ENCODE measurements at places on chromosomes 12 and 14. TPM values are rescaled to one million over a fixed set of nuclear protein-coding genes. Genes with fewer than 3 reads are reported as not detected.
A peak's percentile ranks its signal among the peaks of the same experiment; 100 is the strongest.

The SCYL2 gene
- 61.0 TPM for total RNA-seq

The DPF3 gene
- total RNA-seq = 1.4 TPM

The MIS18BP1 gene
- total RNA-seq = 66.3 TPM

The TAS2R10 gene
- not detected for total RNA-seq

The PPFIA2 gene
- not detected for total RNA-seq

The CCND2 gene
- 247 TPM for total RNA-seq

The RPS6KA5 gene
- 24.1 TPM for total RNA-seq

The FOXG1 gene
- not detected for total RNA-seq

DNA sequence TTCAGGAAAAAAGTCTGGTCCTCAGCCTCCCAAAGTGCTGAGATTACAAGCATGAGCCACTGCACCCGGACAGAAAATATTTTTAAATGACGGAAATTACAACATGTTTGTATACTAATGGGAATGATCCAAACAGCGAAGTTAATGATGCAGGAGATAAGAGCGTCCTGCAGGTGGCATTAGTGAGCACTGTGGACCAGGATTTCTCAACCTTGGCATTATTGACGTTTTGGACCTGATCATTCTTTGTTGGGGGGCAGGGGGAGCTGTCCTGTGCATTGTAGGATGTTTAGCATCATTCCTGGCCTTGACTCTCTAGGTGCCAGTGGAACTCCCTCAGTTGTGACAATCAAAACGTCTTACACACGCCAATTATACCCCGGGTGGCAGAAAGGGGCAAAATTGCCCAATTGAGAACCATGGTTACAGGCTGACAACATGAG lies 34.1 kb downstream of the SCFD1 start:
- no peak overlapping the region for H3K27ac ChIP-seq
- no peaks in the 10 kb centered on the region for H3K4me1 ChIP-seq
- H3K27me3 ChIP-seq = no peaks in the 10 kb centered on the region

- no peak overlapping the region for H3K27ac ChIP-seq
- no peaks in the 10 kb centered on the region for H3K27me3 ChIP-seq
- H3K36me3 ChIP-seq = no peaks in the 10 kb centered on the region
- DNase-seq = no peak
Observed at GRCh38 chr12:49253033-49253623, 11.8 kb upstream of the TUBA1C start.

DNA sequence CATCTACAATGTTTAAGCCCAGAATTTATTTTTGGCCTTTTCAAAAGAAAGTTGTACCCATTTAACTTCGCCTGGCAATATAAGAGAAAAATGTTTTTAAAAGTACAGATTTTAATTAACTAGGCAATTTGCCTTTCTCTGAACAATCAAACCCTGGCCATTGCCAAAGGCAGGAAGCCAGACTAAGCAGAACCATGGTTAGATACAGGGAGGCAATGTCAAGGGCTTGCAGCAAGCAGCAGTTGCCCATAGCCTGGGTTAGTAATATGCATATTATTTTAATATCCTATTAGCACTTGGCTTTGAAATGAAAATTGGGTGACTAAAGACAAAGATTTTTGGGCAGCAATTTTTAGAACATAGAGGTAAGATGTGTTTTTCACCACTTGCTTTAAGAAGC lies 51.1 kb upstream of the FRMD6 start:
- DNase-seq = no peak
- no peaks in the 10 kb centered on the region for H3K36me3 ChIP-seq
- H3K27ac ChIP-seq = no peak overlapping the region
- no peak overlapping the region for H3K4me3 ChIP-seq
- peaks cover 6% of the 10 kb centered on the region for H3K27me3 ChIP-seq

GRCh38 chr12:97713270-97713669 lies 250.7 kb downstream of the RMST start:
- H3K27me3 ChIP-seq = no peaks in the 10 kb centered on the region
- H3K4me3 ChIP-seq = no peak overlapping the region
- no peaks in the 10 kb centered on the region for H3K36me3 ChIP-seq

DNA sequence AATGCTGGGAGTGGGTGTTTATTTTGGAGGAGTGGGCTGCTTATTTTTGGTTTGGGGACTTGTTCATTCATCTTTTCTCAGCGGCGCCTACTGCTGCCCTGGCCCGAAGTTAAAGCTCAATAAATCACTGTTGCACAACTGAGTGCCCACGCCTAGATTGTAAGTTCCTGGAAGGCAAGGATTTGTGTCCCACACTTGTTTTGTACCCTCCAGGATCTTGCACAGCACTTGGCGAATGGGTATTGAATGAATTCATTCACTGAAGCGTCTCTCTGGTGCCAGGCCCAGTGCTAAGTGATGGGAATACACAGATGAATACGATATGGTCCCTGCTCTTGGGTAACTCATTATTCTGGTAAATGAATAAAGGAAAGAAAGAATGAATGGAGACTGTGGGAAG lies 153.3 kb upstream of the PARP11 start:
- peaks cover 18% of the 10 kb centered on the region for H3K4me1 ChIP-seq
- no peaks in the 10 kb centered on the region for H3K36me3 ChIP-seq
- no peak overlapping the region for H3K27ac ChIP-seq
- DNase-seq = no peak
- H3K4me3 ChIP-seq = no peak overlapping the region
- peaks cover 2% of the 10 kb centered on the region for H3K27me3 ChIP-seq

- H3K4me1 ChIP-seq = no peaks in the 10 kb centered on the region
- H3K27me3 ChIP-seq = no peaks in the 10 kb centered on the region
- no peaks in the 10 kb centered on the region for H3K36me3 ChIP-seq
- no peak for DNase-seq
- H3K27ac ChIP-seq = no peak overlapping the region
- no peak overlapping the region for H3K4me3 ChIP-seq
Observed at GRCh38 chr12:103884316-103884715, 43.3 kb upstream of the NT5DC3 start.

GRCh38 chr14:24416932-24417619 lies 12.4 kb downstream of the CBLN3 start:
- H3K36me3 ChIP-seq = no peaks in the 10 kb centered on the region
- DNase-seq = no peak
- H3K4me3 ChIP-seq = no peak overlapping the region
- no peaks in the 10 kb centered on the region for H3K4me1 ChIP-seq

GRCh38 chr14:29233188-29233587 lies 466.6 kb downstream of the FOXG1 start:
- H3K36me3 ChIP-seq = no peaks in the 10 kb centered on the region
- H3K27me3 ChIP-seq = no peaks in the 10 kb centered on the region
- H3K4me3 ChIP-seq = no peak overlapping the region
- H3K4me1 ChIP-seq = no peaks in the 10 kb centered on the region

- no peaks in the 10 kb centered on the region for H3K36me3 ChIP-seq
- peak overlapping the region; percentile 75 for H3K27ac ChIP-seq
- H3K4me1 ChIP-seq = peaks cover 37% of the 10 kb centered on the region
- no peaks in the 10 kb centered on the region for H3K27me3 ChIP-seq
- peak overlapping the region; percentile 42 for H3K4me3 ChIP-seq
Observed at GRCh38 chr14:102777711-102778337, 575 bp downstream of the TRAF3 start.

DNA sequence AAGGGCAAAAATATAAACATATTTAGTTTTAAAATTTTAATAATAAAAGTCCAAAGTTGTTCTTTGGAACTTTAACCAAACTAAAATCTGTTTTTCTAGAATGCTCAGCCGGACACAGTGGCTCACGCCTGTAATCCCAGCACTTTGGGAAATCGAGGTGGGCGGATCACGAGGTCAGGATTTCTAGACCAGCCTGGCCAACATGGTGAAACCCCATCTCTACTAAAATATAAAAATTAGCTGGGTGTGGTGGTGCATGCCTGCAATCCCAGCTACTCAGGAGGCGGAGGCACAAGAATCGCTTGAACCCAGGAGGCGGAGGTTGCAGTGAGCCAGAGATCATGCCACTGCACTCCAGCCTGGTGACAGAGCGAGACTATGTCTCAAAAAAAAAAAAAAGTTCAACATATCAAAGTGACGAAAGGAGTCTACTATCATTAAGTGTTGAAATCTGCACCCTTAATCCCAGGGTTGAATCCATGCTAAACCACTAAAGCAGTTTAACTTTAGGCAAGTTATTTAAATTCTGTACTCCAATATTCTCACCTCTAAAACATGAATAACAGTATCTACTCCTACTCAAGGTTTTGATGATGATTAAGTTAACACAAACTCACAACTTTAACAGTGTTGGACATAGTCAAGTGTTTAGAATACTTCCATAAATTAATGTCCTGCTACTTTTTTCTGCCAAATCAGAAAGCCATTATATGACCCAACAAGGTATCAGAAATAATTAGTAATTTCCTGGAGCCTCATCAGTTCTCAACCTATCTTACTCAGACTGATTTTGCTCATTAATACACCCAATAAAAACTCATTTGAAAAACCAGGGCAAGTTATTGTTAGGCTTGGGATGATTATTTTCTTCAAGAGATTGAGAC lies 11.0 kb downstream of the HNRNPC start:
- no peak overlapping the region for H3K4me3 ChIP-seq
- peaks cover 54% of the 10 kb centered on the region for H3K4me1 ChIP-seq
- H3K36me3 ChIP-seq = peaks cover 72% of the 10 kb centered on the region
- peak overlapping the region; percentile 36 for H3K27ac ChIP-seq
- no peaks in the 10 kb centered on the region for H3K27me3 ChIP-seq
- no peak for DNase-seq

DNA sequence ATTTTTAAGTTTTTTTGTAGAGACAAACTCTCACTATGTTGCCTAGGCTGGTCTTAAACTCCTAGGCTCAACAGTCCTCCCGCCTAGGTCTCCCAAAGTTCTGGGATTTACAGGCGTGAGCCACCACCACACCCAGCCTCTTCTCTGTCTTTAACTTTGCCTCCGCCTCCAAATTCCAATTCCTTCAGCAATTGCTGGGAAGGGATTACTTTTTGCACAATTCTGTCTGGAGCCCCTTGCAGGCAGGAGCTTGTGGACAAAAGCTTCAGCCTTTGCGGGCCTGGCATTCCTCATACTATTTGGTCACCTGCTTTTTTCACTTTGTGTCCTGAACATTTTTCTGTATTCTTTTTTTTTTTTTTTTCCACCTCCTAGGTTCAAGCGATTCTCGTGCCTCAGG lies 26.0 kb downstream of the SH2B3 start:
- no peaks in the 10 kb centered on the region for H3K36me3 ChIP-seq
- peaks cover 98% of the 10 kb centered on the region for H3K4me1 ChIP-seq
- DNase-seq = no peak
- H3K27me3 ChIP-seq = no peaks in the 10 kb centered on the region
- H3K4me3 ChIP-seq = no peak overlapping the region

DNA sequence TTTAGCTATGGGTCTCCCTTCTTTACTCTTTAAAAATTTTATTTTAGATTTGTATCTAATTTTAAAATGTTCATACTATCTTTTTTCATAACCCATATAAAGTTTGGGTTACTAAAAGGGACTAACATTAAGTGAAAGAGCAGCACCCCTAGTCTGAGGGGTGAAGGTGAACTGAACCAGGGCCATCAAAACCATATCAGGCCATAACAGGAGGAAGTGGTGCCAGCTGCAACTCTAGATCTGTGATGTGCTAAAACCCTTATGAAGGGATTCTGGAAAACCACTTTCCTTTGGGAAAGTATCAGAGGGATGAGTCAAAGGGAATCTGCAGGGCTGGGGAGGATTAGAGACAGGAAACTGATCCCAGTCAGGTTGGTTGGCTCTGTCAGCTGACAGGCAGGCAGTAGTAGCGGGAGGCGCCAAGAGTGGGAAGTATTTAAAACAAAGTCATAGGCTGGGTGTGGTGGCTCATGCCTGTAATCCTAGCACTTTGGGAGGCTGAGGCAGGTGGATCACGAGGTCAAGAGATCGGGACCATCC lies 162.5 kb downstream of the PPM1H start:
- H3K36me3 ChIP-seq = no peaks in the 10 kb centered on the region
- DNase-seq = no peak
- no peak overlapping the region for H3K27ac ChIP-seq
- H3K27me3 ChIP-seq = no peaks in the 10 kb centered on the region
- no peak overlapping the region for H3K4me3 ChIP-seq

DNA sequence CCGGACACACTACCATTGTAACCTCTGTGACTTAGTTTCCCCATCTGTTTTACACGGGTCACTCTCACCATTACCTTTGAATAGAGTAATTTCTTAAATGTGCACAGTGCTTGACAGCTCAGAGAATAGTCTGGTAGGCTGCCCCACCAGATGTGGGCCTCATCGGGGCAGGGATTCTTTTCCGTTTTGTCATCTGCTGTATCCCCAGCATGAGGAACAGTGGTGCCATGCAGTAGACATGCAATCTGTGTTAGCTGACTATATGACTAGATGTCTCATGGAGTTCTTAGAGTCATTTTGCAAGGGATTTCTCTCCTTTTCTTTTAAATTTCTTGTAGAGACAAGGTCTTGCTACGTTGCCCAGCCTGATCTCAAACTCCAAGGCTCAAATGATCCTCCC lies 44.9 kb upstream of the PLEKHG3 start:
- H3K4me3 ChIP-seq = no peak overlapping the region
- no peak for DNase-seq
- H3K27ac ChIP-seq = no peak overlapping the region
- no peaks in the 10 kb centered on the region for H3K36me3 ChIP-seq
- peaks cover 9% of the 10 kb centered on the region for H3K4me1 ChIP-seq
- H3K27me3 ChIP-seq = no peaks in the 10 kb centered on the region

- H3K27ac ChIP-seq = no peak overlapping the region
- DNase-seq = no peak
- H3K4me1 ChIP-seq = peaks cover 54% of the 10 kb centered on the region
- H3K36me3 ChIP-seq = peaks cover 49% of the 10 kb centered on the region
- H3K27me3 ChIP-seq = no peaks in the 10 kb centered on the region
Observed at GRCh38 chr14:73738518-73739173, 24.5 kb upstream of the PNMA1 start.

DNA sequence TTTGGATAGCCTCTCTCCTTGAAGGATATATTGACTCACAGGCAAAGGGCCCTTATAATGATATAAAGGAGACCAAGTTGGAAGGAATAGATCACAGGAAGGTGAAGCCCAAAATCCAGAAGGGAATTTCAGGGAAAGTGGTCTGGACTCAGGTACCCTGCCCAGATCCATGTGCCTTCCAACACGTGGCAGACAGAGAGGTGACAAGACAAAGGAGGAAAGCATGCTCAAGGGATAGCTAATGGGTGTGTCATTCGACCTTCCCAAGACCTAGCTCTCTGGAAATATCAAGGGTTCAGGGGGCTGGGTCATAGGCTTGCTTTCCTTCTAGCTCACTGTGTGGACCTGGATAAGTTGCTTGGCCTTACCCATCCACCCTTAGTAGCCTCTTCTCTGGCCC lies 214.3 kb downstream of the ZFP36L1 start:
- H3K36me3 ChIP-seq = no peaks in the 10 kb centered on the region
- no peak overlapping the region for H3K27ac ChIP-seq
- no peak for DNase-seq
- no peak overlapping the region for H3K4me3 ChIP-seq

GRCh38 chr14:64763801-64764621 lies 59.8 kb downstream of the PLEKHG3 start:
- H3K4me3 ChIP-seq = no peak overlapping the region
- H3K27ac ChIP-seq = no peak overlapping the region
- H3K36me3 ChIP-seq = no peaks in the 10 kb centered on the region
- DNase-seq = peak; percentile 34

GRCh38 chr14:23657959-23658470 lies 21.9 kb downstream of the DHRS2 start:
- H3K4me1 ChIP-seq = peaks cover 36% of the 10 kb centered on the region
- no peak overlapping the region for H3K4me3 ChIP-seq
- DNase-seq = no peak
- H3K27me3 ChIP-seq = no peaks in the 10 kb centered on the region
- H3K36me3 ChIP-seq = no peaks in the 10 kb centered on the region
- no peak overlapping the region for H3K27ac ChIP-seq

GRCh38 chr12:105481392-105482300 lies 151.2 kb downstream of the C12orf75 start:
- H3K36me3 ChIP-seq = no peaks in the 10 kb centered on the region
- H3K4me1 ChIP-seq = no peaks in the 10 kb centered on the region
- no peak for DNase-seq
- H3K4me3 ChIP-seq = no peak overlapping the region

- no peak overlapping the region for H3K27ac ChIP-seq
- H3K4me3 ChIP-seq = no peak overlapping the region
- H3K36me3 ChIP-seq = no peaks in the 10 kb centered on the region
- H3K4me1 ChIP-seq = no peaks in the 10 kb centered on the region
- H3K27me3 ChIP-seq = no peaks in the 10 kb centered on the region
Observed at GRCh38 chr12:86712425-86712843, 456.2 kb upstream of the MGAT4C start.

Data from natural killer cell (primary cell).